ENCODE measurements at places on chromosomes 3 and 15.

DNA sequence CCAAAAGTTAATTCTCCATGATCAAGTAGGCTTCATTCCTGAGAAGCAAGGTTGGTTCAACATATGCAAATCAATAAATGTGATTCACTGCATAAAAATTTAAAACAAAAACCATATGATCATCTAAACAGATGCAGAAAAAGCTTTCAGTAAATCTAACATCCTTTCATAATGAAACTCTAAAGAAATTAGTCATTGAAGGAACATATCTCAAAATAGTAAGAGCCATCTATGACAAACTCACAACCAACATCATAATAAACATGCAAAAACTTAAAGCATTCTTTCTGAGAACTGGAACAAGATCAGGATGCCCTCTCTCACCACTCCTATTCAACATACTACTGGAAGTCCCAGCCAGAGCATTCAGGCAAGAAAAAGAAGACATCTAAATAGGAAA is 254.1 kb downstream of the AGBL1 start:
- DNase-seq, result no peak

DNA sequence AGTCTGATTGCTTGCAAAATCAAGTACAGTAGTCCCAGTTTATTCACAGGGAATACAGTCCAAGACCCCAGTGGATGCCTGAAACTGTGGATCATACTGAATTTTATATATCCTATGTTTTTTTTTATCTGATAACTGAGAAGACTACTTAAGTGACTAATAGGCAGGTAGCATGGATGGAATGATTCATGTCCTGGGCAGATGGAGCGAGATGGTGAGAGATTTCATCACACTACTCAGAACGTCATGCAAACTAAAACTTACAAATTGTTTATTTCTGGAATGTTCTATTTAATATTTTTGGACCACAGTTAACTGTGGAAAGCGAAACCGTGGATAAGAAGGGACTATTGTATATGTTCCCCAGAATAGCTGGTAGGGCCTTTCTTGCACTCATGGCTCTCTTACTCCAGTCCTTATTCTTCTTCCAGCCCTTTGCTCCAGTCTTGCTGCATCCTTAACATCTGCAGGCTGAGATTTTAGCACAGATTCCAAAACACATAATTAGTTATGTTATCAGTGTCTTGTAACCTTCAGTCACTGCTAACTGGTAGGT is 290.0 kb downstream of the ADAMTSL3 start:
- no peak for DNase-seq

- DNase-seq, result no peak
Observed at GRCh38 chr15:49171790-49172189, 1.7 kb downstream of the GALK2 start.

DNA sequence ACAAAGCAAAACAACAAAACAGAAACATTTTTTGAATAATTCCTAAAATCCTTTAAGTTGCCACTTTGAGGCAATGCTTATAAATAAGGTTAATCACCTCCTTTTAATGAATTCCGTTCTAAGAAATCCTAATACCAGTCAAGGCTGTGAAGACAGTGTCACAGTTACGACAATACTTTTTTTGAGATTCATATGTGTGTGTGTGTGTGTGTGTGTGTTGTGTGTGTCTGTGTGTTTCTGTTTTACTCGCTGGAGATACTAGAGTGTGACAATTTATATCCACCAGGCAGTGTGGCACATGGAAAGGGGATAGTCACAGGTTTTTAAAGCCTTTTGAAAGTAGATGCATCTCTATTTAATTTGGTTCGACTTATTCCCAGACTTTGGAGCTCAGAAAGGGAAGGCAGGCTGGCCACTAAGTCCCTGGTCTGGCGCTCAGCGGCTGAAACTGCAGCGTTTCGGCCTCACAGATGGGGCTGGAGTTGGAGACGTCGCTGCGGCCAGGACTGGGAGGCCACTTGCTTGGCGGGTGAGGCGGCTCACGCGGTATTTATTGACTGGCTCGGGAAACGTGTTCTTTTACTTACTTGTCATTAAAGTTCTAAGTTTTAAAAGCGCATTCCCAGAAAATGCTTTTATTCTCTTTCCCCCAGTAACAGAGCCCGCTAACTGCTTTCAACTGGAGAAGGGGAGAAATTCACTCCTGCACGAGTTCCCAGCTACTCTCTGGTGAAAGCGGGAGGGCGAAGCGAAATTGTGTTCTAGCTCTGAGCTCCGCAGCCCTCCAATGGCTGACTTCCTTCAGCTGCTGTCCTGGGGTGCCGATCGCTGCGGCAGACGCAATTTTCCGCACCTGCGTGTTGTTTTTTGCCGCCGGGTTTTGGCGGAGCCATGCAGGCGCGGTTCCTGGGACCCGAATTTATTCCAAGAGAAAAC is 13.7 kb downstream of the ZIC1 start:
- no peak for DNase-seq

GRCh38 chr15:100254691-100255090 is 87.1 kb downstream of the ADAMTS17 start:
- DNase-seq, result no peak

All from effector memory CD8-positive, alpha-beta T cell (primary cell).